Hematopoietic multipotent progenitor cell treated with erythropoietin and hydrocortisone succinate and interleukin-3 and kit ligand, for 4 days (in vitro differentiated cells): ENCODE measurements at places on chromosomes 1 and 21.

- no peak for DNase-seq
These were observed 14.9 kb downstream of the MAP7D1 start for GRCh38 chr1:36170643-36171412.

- DNase-seq = peak; percentile 83
These were observed 10.9 kb upstream of the ALDH4A1 start for GRCh38 chr1:18913065-18913835.

DNA sequence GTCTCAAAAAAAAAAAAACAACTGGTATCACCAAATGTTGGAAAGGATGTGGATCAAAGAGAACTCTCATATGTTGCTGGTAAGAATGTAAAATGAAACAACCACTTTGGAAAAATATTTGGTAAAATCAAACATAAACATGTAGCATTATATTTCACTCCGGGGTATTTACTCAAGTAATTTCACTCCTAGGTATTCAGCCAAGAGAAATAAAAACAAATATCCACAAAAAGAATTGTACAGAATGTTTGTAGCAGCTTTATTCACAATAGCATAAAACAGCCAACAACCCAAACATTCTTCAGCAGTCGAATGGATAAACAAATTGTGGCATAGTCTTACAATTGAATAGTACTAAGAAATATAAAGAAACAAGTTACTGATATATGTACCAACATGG lies 32.4 kb upstream of the ZSWIM5 start:
- no peak for DNase-seq

DNA sequence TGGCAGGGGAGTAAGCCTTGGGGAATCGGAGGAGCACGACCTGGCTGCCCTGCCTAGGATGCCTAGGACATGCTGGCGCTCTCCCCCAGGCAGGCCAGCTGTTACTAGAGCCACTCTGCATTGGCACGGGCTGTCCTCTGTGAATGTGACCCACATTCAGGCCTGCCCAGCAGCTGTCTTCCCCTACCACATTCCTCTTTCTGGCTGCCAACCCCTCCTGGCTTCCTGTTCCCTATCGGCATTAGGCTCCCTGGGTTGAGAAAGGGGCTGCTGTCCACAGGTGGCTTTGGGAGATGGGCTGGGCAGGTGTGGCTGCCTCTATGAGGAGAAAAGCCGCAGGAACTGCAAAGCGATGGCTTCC lies 2.3 kb upstream of the NFASC start:
- DNase-seq = no peak

- no peak for DNase-seq
These were observed 75.3 kb upstream of the RALGPS2 start for GRCh38 chr1:178649582-178650350.

GRCh38 chr1:211490038-211490678 lies 1.8 kb downstream of the RD3 start:
- DNase-seq = no peak

- no peak for DNase-seq
These were observed 93.9 kb upstream of the CSF3R start for GRCh38 chr1:36576551-36577110.

DNA sequence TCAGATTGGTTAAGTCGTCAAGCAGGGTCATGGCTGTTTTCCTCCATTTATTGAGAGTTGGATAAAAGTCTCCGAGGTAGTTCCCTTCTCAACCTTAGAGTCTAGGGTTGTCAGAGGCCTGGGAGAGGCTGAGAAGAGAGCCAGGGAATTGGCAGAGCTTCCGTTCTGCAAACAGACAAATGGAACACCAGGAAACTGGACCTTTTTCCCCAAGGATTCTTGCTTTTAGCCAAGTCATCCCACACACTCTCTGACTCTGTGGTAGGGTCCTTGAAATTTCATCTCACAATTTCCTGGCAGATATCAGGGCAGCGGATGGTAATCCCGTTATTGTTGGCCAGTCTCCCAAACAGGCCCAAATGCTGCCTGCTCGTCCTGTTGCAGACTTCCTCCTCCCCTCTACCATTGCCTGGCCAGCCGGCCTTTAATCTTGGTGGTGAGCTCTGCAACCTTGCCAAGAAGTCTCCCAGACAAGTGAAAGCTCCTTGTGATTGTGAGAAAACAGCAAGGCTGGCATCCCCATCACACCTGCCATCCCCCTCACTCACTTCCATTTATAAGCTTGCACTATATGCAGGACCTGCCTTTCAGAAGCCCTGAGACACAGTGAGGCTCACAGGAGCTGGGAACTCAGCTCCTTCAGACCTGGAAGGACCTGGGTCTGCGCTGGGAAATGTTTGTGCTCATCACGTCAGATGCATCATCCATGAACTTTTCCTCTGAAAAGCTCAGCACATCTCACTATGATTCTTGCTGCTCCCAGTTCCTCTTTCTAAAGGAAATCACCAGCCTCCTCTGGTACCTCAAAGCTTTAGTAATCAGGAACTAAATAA lies 13.7 kb upstream of the SRP9 start:
- DNase-seq = no peak

DNA sequence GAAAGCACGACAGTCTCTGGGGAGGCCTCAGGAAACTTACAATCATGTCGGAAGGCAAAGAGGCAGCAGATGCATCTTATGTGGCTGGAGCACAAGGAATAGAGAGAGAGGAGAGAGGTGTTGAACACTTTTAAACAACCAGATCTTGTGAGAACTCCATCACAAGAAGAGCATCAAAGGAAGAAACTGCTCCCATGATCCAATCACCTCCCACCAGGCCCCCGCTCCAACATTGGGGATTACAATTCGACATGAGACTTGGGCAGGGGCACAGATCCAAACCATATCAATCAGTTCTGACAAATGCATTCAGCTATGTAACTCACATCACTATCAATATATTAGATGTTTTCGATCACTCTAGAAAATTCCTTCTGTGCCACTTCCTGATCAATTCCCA lies 37.6 kb downstream of the ETS2 start:
- DNase-seq = no peak

DNA sequence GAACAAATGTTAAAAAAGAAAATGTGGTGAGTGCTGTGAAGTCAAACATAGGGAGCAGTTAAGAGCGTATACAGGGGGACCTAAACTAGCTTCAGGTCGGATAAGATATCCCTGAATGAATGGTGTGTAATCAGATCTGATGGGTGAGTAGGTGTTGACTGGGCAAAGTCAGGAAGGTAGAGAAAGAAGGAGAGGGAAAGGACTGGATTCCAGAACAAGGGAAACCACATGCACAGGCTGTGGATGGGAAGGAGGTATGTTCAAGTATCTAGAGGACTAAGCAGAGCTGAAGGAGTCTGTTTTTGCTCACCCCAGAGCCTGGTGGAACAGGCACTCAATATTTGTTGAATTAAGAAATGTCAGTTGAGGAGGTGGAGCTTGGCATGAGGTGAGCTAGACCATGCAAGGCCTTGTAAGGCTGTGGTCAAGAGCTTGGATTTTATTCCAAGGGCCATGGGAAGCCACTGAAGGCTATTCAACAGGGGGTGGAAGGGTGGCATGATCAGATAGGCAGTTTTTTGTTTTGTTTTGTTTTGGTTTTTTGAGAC lies 27.4 kb downstream of the MAP7D1 start:
- DNase-seq = no peak

DNA sequence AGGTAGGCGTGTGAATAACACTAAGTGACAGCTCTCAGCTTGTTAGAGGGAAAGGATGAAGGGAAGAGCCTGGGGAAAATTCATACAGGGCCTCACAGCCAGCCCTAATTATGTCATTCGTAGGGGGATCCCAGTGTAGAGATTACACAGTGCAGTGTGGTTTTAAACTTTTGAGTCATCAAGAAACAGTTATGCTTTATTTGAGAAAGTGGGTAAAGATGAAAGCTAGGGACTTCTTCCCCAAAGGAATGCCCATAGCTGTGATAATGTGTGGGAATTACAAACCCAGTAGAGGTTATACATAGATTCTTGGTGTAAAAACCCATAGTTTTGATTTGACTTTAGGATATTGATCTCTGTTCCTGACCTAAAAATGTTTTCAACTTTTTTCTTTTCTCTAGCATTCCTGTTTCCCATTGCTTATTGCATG lies 1.9 kb downstream of the TTF2 start:
- peak; percentile 24 for DNase-seq

DNA sequence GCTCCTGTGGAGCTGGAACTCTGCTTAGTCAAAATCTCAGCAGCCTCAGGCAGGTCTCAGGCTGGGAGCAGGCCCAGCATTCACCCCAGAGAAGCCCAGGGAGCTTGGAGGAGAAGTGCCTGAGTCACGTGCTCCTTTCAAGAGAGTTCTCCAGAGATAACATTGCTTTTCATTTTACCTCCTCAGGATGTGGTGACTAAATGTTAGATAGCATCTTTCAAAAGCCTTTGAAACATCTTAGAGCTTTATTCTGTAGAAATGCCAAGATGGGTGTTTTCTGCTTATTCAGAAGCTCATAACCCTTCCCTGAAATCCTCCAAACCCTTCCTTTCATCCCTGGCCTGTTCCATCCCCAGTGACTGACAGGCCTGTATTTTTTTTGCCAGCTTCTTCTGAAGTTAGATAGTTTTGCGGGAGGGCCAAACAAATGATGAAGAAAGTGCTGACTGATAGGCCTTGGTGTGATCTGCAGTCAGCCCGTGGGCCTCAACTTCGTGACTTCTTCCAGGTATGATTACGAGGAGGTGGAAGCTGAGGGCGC lies 58.0 kb downstream of the PGM1 start:
- peak; percentile 66 for DNase-seq

DNA sequence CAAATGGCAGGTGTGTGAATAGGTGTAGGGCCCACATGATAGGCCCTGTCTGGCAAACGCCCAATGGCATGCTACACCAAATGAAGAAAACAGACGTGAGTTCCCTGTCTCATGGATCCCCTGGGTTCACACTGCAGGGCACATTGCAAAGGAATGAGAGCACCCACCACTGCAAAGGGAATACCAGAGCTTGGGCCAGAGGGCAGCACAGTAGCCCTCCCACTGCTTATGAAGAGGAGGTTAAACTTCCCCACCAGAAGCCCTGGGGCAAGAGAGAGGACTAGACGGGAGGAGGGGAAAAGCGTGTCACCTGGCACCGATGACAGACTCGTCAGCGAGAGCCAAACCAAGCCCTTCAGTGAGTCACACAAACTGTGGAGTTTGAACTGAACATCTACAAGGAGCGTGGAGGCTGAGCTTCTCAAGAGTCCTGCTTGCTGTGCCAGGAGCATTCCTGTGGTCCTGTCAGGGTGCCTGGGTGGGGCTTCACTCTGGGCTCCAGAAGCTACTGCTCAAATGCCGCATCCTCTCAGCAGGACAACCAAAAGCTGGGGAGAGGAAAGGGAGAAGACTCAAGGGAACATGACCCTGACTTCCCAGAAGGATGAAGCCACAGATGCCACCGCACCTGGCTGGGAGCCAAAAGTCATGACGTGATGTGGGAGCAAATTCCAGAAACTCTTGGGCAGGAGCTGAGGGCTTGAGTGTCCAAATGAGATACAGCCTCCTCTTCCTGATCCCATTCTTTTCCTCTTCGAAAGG lies 61.1 kb downstream of the TOMM20 start:
- DNase-seq = peak; percentile 55

GRCh38 chr1:180598333-180598974 lies 33.4 kb upstream of the XPR1 start:
- DNase-seq = no peak

- DNase-seq = no peak
These were observed 6.5 kb downstream of the A3GALT2 start for GRCh38 chr1:33314416-33314815.

DNA sequence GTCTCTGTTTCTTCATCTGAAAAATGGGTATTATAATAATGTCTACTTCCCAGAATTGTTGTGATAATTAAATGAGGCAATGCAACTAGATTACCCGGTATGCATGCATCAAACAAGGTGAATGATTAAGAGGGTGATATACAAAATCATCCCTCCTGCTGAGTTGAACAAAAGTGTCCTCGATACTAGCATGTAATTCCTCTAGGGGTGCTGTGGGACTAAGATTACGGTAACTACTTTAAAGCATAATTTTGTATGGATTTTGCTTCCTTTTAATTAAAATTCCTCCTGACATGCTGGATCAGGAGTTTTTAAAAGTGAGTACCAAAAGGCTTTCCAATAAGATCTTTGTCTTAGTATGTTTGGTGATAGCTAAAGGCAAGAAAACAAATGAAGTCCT lies 98.7 kb upstream of the PRMT6 start:
- DNase-seq = peak; percentile 2
